ENCODE measurements at places on chromosomes 3 and 15.

- no peak for DNase-seq
Measured at GRCh38 chr15:68992696-68993095, 21.8 kb upstream of the NOX5 start.

DNA sequence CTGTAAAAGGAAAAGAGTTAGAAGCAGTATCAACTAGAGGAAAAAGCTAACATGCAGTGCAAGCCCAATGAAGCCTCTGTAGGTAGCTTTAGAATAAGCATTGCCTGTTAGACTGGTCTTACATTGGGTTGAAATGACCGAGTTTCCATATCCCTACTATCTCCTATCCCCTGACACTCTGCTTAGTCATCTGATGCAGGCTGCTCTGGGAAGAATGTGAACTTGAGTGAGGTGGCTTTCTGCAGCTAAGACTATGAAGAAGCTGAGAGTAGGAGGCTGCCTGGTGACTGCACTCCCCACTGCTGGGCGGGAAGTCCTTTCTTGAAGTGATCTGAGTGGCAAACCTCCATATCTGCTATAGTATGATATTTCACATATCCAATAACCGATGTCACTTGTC is 64.7 kb downstream of the OXSM start:
- DNase-seq = no peak

GRCh38 chr3:25365636-25366035 is 62.4 kb upstream of the RARB start:
- no peak for DNase-seq

DNA sequence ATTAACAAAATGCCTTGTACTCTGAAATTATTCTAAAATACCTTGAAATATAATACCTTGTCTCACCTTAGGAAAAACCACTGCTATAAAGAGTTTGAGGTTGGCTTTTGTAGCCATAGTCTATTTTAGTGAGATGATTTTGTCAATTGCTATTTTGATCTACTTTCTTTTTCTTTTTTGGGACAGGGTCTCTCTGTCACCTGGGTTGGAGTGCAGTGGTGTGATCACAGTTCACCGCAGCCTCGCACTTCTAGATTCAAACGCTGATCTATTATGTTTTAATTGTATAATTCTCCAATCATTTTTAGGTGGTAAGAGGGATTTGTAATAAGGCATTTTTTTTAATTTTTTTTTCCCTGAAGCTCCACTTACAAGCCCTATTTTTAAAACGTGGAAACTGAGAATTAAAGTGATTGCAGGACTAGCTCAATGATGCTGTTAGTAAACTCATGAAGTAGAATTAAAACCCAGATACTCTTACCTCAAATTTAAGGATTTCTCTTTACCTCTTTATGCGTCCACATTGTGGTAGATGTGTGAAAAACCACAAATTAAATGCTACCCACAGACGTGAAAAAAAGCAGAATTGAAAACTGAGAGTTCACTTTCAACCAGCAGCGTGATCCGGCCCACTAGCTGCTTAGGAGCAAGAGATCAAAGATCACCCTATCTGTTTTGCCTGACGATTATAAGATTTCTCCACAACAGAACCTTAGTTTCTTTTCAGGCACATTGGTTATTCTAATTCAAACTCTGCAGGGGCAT is 384.2 kb downstream of the CGGBP1 start:
- no peak for DNase-seq

GRCh38 chr3:63244486-63244885 is 33.6 kb upstream of the SYNPR start:
- no peak for DNase-seq

DNA sequence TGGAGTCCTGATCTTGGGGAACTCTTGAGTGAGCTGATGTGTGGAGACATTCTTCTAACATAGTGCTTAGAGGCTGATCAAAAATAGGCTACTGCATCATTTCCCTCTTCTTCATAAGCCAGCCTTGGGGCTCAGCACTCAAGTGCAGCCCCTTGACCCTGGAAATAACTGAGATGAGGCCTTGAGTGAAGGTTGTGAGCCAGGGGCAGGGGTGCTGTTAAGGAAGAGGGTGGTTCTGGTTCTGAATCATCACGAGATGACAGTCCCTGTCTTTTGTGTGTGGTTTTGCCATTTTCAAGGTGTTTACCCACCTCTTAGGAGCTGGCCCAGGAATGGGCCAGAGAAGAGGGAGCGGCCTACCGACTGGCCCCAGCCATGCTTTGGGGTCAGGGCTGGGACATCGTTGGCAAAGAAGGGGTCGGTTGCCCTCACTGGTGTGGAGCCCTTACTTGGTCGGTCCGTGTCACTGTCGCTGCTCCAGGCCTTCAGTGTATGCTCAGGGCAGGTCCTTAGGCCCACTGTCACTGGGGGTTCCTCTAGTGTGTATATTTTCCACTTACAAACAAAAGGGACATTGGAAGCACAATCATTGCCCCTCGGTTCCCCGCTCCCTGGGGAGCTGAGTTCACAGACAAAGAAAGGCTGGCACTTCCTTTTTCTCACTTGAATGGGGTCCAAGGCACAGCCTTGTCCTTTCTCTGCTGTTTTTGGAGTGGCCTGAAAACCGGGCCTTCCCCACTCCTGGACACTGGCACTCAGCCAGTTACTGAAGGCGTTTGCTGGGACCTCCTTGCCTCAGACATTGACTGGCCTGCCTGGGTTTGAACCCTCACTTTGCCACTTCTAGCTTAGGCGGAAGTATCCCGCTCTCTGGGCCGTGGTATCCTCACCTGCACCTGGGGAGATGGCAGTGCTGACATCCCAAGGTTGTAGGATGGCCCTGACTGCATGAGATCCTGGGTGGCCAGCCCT is 46.6 kb downstream of the SLC6A6 start:
- DNase-seq = no peak

DNA sequence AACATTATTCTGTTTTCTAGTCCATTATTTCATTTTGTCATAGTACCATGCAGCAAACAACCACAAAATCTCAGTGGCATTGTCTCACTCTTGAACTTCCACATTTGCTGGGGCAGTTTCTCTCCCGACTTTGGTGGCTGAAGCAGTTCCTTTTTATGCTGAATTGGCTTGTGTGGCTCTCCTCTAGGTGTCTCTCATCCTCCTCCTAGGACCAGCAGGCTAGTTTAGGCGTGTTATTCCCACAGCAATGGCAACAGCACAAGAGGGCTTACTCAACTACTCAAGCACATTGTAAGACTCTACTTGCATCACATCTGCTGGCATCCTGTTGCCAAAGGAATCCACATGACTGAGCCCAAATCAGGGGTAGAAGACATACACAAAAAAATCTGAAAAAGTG is 201.8 kb upstream of the KCNH8 start:
- no peak for DNase-seq

- no peak for DNase-seq
Measured at GRCh38 chr3:81518945-81519344, 242.5 kb downstream of the GBE1 start.

DNA sequence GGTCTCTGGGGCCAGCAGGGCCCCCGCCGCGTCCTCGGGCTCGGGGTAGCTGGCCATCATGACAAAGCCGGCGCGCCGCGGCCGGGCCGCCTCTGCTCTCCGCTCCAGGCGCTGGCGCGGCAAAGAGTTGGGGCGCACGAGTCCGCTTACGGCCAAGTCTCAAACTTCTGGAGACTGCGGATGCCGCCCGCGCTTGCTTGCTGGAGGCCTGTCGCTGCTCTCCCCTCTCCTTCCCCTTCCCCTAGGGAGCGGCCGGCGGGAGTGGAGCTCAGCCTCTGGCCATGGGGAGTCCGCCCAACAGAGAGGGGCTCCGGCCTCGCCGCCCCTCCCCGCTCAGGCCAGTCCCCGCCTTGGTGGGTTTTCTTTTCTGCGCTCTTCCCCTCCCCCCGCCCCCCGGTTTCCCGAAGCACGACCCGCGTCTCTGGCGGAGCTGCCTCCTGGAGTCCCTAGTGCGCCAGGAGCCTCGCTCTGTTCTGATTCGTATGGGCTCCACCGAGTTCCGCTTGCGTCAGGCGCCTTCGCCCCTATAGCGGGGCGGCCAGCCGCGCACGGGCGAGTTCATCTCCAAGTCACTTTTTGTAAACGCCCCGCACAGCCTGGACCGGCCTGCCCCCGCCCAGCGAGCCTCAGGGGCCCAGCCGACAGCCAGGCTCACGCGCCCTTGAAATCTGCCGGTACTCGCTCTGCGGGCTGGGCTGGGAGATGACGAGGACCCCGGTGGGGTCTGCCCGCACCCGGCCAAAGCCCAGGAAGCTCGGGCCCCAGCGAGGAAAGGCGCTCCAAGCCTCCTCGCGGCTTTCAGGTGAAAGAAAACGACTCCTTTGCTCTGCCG is at the start of the genes FOXL2 and FOXL2NB:
Gene FOXL2 (minus strand): TSS at position 475 of the 832 bp plus-strand sequence. CDS start 415 bp downstream, at position 60.
Gene FOXL2NB (plus strand): TSS at position 555 of the 832 bp plus-strand sequence. CDS start 148 bp downstream, at position 703.
- peak; percentile 30 for DNase-seq
